ENCODE measurements at places on chromosomes 13 and 19.

GRCh38 chr13:59963827-59964226, 199.9 kb downstream of the DIAPH3 start:
- no peak for DNase-seq

DNA sequence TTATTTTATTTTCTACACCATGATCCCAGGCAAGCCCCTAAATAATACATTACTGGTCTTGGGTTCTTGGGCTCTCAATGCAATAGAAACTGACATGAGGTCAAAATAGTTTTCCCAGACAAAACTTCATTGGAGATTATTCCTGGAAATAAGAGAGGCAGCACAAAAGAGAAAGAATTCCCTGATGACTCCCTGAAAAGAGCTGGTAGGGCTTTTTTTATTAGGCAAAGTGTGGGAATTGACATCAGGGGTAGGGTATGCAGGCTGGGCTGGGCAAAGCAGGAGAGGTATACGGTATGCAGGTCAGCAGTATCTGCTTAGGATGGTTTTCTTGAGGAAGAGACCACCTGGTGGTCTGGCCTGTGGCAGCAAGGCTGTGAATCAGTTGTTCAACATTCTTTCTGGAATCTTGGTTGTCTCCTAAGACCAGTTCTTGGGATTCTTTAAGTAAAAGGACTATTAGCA, 9.3 kb upstream of the IGFL3 start:
- DNase-seq: peak; percentile 90

- peak; percentile 25 for DNase-seq
Measured at GRCh38 chr19:49896863-49897621, at the start of gene IL4I1. TSS of gene IL4I1 (minus strand) at chr19:49896887. CDS start at chr19:49896160, 727 bp downstream.

DNA sequence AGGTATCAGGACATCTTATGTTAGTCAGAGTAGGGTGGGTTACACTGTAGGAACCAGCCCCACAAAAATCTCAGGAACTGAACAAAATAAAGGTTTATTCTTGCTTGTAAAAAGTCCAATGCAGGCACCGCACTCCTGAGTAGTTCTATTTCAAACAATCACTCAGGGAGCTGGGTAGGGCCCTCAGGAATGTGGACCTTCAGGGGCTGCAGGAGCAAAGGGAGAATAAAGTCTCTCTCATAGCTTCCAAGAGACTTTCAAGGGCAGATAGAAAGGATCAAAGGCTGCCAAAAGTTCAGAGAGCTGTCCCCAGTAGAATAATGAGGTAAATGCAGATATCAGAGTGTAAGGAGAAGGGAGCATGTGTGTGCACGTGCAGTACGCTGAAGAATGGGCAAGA, 49.4 kb downstream of the RUBCNL start:
- DNase-seq: no peak

DNA sequence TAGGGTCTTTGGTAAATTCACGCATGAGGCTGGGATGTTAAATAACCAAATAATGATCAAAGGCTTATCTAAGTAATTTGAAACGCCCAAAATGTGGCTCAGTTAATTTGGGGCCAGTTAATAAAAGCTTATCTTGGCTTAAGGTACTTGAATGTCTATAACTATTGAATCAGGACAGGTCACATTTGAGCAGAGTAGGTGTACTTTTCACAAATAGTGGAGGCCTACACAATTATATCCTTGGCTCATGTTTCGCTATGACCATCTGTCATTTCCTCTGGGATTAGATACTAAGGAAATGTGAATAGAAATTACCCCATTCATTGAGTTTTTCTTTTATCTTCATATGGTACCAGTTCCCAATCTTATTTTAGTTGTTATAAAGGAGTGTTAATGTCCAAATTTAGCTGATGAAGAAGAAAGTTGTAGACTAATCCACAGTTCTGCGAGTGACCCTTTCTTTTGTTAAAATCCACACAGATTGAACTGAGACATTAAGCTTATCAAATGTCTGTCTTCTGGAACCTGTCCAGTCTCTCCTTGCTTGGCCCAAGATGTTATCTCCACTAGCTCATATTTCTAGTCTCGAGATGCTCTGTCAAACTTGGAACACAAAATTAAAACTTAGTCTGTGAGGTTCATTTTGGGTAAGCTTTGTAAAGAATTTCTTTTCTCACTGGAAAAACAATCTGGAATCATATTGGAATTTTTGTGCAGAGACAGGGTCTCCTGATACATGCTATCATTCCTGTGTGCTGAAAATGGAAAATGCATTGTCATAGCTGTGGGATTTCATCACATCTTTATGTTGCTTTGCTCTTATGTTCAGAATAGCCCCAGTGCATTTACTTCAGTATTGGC, 31.0 kb downstream of the SLAIN1 start:
- no peak for DNase-seq

DNA sequence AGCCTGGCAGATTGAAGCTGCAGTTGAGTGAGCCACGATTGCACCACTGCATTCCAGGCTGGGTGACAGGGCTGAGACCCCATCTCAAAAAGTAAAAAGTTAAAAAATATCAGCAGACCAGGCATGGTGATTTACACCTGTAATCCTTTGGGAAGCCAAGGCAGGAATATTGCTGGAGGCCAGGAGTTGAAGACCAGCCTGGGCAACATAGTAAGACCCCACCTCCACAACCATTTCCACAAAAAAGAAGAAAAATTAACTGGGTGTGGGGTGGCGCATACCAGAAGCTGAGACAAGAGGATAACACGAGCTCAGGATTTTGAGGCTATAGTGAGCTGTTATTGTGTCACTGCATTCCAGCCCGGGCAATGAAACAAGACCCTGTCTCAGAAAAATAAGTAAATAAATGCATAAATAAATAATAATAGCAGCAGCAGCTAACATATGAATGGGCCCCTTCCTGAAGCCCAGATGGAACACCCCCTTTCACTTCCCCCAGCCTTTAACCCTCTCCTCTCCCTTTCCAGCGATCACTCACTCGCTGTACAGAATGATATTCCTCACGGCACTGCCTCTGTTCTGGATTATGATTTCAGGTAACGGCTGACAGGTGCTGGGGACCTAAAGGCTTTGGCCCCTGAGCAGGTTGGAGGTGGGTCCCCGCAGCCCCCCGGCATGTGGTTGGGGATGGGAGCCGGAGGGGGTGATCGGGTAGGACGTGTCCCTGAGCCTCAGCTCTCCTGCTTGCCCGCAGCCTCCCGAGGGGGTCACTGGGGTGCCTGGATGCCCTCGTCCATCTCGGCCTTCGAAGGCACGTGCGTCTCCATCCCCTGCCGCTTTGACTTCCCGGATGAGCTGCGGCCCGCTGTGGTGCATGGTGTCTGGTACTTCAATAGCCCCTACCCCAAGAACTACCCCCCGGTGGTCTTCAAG, 3.2 kb downstream of the MAG start:
- DNase-seq: no peak

- no peak for DNase-seq
Measured at GRCh38 chr13:30255696-30256095, 51.7 kb downstream of the KATNAL1 start.

- peak; percentile 35 for DNase-seq
Measured at GRCh38 chr13:113548778-113549621, 35.6 kb upstream of the TFDP1 start.

DNA sequence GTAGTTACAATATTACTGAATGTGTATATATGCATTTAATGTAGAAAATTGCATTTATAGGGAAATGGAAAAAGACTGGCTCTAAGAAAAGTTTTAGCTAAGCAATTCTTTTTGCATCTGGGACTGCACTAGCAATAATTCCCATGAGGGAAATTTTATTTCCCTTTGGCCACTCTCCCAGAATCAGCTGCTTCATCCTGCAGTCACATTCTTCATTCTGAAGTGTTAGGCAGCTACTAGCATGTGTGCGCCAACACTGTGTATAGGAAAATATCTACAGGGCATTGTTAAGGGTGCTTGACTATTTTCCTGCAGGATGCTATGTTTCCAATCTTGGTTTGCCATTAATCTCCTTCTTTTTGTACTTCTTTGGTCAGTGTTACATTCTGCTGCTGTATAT, 312.8 kb upstream of the PCDH20 start:
- DNase-seq: no peak

DNA sequence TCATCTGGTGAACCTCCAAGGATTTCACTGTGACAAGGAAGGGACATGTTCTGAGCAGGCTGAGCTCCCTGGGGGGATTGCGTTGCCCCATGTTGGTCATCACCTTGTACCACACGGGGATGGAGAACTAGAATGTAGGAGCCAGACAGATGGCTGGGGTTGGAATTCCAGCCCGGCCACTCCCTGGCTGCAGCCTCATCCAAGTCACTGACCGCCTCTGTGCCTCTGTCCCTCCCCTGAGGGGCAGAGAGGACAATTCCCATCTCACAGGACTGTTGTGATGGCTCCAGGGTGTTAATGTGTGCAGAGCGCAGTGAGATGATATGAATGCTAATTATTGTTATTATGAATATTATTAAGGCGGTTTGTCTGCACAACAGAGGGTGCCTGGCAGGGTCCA, 24.1 kb downstream of the ADGRL1 start:
- DNase-seq: no peak

- DNase-seq: no peak
Measured at GRCh38 chr13:39341251-39341650, 261.7 kb downstream of the LHFPL6 start.

DNA sequence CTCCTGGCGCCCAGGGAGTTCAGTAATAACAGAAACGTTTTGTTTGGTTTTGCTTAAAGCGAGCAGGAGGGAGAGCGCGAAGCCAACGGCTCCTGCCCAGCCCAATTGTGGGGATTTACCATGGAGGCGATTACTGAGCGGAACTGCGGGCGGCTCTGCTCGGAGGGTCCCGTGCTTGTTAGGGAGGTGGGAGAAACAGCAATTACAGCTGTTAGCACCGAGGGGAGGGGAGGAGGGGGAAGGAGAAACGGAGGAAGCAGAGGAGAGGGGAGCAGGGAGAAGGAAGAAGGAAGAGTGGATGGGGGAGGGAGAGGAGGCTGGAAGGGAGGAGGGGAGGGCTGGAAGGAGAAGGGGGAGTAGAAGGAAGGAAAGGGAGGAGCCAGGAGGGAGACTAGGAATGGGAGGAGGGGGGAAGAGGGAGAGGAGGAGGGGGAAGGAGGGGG, 7.7 kb upstream of the ONECUT3 start:
- no peak for DNase-seq

DNA sequence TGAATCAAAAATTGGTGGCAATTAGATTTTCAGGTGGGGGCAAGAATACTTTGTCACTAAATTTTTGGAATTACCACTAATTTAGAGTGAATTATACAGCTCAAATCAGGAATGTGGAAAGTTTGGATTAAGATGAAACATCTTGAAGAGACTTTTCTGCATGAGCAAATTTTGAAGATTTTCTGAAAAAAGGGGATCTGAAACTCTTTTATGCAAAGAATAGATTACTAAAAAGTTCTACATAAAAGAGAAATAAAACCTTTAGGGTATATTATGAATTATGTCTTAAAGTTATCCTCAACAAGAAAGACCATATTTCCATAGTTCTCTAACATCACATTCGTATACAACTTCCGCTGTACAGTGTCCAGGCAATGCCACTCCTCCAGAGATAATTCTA, 36.7 kb downstream of the ZNF93 start:
- no peak for DNase-seq

DNA sequence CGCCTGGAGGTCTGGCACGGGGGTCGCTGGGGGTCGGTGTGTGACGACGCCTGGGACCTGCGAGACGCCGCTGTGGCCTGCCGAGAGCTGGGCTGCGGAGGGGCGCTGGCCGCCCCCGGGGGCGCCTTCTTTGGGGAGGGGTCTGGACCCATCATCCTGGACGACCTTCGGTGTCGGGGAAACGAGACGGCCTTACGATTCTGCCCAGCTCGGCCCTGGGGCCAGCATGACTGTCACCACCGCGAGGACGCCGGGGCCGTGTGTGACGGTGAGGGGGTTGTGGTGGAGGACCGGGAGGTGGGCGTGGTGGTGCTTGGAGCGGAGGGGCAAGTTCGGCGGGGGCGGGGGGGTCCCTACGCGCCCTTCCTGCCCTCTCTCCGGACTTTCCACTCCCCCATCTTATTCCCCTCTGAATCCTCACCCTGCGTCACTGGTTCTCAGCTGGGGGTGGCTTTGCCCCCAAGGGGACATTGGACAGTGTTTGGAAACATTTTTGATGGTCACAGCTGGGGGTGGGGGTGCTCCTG, 5.5 kb downstream of the SSC5D start:
- no peak for DNase-seq

- no peak for DNase-seq
Measured at GRCh38 chr19:14413693-14414181, 5.4 kb downstream of the DDX39A start.

DNA sequence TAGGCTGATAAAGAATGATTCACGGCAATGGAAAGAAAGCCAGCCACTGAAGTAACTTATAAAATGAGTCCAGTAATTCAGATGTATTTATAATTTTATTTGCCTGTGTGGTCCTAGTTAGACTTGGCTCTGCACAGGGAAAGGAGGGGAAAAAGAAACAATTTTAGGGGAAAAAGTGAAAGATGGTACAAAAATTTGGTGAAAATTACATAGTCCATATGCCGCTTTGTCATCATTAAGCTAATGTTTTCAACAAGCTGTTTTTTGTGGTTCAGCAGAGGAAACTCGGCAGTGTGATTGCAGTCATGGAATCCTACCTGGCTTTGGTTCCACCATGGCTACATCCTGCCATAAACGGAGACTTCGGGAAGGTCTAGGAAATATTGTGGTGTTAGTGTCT, 301.9 kb downstream of the ATP8A2 start:
- no peak for DNase-seq
